Dermis microvascular lymphatic vessel endothelial cell (primary cell): ENCODE measurements at places on chromosomes 2 and 18. TPM values are rescaled to one million over a fixed set of nuclear protein-coding genes. Genes with fewer than 3 reads are reported as not detected.

The KHK gene
- total RNA-seq = 3.0 and 3.2 TPM in 2 replicates

DNA sequence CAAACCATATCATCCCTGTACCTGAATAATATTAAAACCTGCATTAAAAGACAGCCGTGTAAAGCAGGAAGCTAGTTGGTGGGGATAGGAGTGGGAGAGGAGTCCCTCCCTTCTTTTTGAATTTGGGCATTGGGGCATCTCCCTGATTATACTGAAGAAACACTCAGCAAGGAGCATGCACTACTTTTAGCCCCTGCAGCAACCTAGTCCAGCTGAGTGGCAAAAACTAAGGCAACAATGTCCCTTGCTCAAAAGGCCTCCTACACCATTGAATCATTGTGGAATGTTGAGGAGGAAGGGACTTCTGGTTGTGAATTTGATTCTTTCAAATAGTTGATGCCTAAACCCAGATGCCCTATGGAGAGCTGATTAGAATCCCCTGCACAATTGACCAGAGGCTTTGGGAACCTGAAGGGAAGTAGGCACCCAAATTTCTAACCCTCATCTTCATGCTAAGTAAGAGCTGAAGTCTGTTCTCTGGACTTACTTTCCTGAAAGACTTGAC is 111.7 kb downstream of the DDX1 start:
- DNase-seq = no peak

The RGPD4 gene
- not detected in 2 replicates for total RNA-seq

The DSG4 gene
- not detected in 2 replicates for total RNA-seq

The CNDP1 gene
- total RNA-seq = not detected in 2 replicates
